ENCODE measurements at places on chromosomes 2 and 18.

GRCh38 chr2:36423172-36423571 lies 67.6 kb downstream of the CRIM1 start:
- DNase-seq: no peak

- no peak for DNase-seq
These were observed 179.7 kb downstream of the ANAPC1 start for GRCh38 chr2:111704246-111704645.

- DNase-seq: no peak
These were observed 7.6 kb upstream of the SNED1 start for GRCh38 chr2:240990726-240991377.

GRCh38 chr18:9926977-9927376 lies 13.2 kb downstream of the VAPA start:
- DNase-seq: no peak

- no peak for DNase-seq
These were observed 4.1 kb downstream of the DOCK10 start for GRCh38 chr2:225038231-225038523.

DNA sequence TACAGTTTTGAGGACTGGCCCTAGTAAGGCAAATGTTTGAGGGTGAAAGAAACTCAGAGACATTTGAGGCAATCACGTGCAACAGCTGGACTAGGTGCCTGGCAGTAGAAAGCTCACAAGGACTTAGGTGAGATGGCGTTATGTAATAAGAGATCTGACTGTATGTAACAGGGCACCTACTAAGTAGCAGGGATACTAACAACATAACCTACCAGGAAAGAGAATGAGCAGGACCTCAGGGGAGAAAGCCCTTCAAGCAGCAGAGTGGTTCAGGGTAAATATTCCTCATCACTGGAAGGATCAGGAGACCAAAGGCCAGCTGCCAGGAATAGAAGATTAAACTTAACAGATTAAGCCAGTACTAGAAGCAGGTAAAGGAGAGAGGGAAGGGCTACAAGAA lies 53.4 kb downstream of the ARHGAP15 start:
- DNase-seq: no peak

DNA sequence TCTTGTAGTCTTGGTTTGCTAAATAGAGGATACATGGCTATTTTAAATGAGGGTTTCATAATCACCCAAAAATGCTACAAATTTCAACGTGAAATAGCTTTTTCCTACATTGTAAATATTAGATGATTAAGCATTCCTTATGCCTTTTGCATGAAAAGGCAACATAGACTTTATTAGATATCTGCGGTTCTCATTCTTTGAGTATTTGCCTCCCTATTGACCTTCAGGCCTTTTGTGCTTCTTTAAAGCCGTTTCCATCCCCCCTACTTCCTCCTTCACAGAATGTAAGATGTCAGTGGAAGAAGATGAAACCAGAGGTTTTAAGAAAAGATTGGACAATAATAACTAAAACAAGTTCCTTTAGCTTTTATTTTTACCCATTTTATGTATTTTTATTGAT lies 144.1 kb downstream of the UBE2E3 start:
- no peak for DNase-seq

- no peak for DNase-seq
These were observed 16.9 kb downstream of the CYP26B1 start for GRCh38 chr2:72130659-72131360.

GRCh38 chr2:81739966-81740365 lies 1435.4 kb upstream of the LRRTM1 start:
- no peak for DNase-seq

DNA sequence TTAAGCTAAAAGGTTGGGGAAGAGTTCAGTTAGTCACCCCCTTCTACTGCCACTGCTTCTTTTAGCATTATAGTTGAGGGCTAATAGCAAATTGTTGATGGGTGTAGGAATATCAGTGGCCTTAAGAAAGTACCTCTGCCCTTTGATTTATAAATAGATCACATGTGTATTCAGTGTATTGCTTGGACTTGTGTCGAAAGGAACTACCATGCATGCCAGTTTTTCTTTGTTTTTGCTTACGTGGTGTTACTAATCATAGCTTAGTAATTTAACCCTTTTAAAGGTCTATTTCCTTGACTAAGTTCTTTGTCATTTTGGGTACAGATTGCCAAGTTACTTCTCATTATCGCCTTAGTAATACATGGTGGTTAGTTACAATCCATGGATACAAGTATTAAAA lies 85.6 kb downstream of the MIB1 start:
- no peak for DNase-seq

DNA sequence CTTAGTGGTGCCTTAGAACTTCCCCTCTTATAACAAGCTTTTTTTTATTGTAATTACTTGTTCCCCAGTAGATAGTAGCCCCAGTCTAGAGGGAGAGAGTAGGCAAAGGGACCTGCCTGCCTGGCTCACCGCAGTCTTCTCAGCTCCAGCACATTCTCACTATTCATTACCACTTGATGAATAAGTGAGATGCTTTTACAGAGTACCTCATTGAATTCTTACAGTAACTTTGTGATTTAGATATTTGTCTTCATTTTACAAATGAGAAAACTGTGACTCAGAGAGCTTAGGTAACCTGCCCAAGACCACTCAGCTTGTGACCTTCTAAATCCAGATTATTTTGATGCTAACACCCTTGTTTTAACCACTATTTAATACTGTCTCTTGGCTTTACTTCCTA lies 77.8 kb downstream of the CHRNA1 start:
- DNase-seq: no peak

DNA sequence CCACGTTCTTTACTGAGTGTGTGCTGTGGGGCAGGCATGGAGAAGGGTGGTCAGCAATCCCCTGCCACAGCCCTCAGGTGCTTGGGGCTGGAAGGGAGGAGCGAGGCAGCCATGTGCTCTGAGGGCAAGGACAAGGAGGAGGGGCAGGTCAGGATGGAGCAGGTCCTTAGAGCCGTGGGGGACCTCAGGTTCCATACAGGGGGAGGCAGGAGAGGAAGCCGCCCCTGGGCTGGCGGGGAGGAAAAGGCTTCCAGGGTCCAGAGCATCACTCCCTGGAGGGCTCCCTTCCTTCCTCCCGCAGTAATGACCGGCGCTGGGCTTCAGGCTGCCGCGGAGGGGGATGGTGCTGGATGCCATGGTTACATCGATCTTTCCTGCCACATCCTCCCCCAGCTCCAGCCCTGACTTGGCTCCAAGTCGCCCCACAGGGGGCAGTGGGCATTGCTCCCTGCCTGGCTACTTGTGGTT lies 6.6 kb downstream of the GAREM2 start:
- DNase-seq: no peak

- DNase-seq: no peak
These were observed 153.0 kb downstream of the ZFP36L2 start for GRCh38 chr2:43073401-43073825.

DNA sequence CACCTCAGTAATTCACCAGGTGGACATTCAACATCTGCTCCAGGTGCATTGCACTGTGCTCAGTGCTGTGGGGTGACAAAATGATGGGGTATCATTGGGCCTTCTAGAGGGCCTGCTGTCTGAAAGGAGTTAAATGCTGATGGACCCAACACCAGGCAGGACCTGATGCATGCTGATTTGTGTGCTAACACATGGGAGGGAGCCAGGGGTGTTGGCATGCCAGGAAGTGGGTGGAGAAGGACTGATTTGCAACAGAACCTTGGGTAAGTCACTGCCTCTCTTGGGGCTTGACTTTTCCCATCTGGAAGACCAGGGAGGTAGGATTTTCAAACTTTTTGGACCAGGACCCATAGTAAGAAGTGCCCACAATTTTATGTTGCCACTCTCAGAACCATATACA lies 57.9 kb upstream of the CXCR4 start:
- no peak for DNase-seq

DNA sequence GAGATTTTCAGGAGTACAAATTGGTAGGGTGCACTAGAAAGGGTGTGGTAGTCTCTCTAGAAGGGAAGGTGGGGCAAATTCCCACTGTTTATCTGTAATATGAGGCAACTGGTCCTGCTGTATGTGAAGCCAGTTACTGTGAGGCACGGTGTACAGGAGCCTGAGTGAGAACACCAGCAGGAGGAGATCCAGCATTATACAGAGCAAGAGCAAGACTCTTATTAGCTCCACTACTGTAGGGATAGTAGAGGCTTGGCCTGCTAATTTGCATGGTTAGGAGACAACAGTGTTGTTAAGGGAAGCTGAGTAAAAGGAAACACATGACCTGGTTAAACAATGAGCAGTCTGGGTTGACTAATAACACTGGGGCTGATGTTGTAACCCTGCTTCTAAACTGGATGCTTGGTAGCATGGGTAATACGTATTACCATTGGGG lies 76.3 kb upstream of the WDSUB1 start:
- DNase-seq: no peak
